ENCODE measurements at places on chromosomes 7 and 10. TPM values are rescaled to one million over a fixed set of nuclear protein-coding genes. Genes with fewer than 3 reads are reported as not detected.

The HMX3 gene
- not detected for total RNA-seq

The CASTOR2 gene
- total RNA-seq: 46.2 TPM

The GPRIN2 gene
- not detected for total RNA-seq

DNA sequence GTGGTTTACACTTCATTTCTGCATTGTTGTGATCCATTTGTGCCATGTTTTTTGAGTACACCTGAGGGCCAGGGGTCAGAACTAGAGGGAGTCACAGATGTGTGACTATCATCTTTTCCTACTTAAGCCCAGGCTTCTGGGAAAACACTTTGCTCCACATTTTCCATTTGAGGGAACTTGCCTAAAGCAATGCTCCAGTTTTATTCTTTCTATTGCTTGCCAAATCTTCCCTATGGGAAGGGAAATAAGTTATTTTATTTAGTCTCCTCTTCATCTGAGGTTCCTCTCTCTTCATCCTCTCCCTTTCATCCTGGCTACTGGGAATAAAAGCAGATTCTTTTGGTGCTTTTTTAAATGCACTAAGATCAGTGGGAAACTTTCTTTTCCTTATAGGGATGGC, 179.9 kb upstream of the PRSS58 start:
- H3K27ac ChIP-seq: no peak overlapping the region
- no peak overlapping the region for H3K4me3 ChIP-seq
- H3K27me3 ChIP-seq: no peaks in the 10 kb centered on the region
- no peak for DNase-seq
- H3K36me3 ChIP-seq: no peaks in the 10 kb centered on the region

DNA sequence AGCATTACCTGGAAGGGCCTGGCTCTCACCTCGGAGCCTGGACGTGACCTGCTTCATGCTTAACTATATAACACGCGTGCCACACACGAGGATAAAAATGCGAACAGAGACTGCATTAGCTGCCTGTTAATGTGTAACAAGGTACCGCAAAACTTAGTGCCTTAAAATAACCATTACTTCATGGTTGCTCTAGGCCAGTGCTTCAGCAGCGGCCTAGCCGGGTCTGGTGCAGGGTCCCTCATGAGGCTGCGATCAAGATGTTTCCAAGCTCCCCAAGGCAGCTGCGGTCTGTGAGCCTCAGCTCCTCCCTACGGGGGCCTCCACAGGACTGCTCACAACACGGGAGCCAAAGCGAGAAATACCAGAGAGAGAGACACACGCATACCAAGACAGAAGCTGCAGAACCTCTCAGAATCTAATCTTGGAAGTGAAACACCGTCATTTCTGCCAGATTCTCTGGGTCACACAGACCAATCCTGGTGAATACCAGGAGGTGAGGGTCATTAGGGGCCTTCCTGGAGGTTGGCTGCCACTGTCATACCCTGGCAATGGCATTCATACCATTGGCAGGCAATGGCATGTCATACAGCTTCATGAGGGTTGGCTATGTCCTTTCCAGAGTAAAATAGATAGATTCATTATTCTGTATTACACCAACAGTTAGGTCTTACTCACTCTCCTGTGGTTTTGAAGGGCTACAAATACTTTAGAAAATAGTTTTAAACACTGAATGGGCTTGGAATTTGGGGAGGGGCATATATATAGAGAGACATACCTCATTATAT, 94.5 kb downstream of the HIPK2 start:
- H3K27me3 ChIP-seq: no peaks in the 10 kb centered on the region
- peaks cover 68% of the 10 kb centered on the region for H3K4me1 ChIP-seq
- H3K27ac ChIP-seq: peak overlapping the region; percentile 79
- H3K4me3 ChIP-seq: no peak overlapping the region
- H3K36me3 ChIP-seq: peaks cover 9% of the 10 kb centered on the region

DNA sequence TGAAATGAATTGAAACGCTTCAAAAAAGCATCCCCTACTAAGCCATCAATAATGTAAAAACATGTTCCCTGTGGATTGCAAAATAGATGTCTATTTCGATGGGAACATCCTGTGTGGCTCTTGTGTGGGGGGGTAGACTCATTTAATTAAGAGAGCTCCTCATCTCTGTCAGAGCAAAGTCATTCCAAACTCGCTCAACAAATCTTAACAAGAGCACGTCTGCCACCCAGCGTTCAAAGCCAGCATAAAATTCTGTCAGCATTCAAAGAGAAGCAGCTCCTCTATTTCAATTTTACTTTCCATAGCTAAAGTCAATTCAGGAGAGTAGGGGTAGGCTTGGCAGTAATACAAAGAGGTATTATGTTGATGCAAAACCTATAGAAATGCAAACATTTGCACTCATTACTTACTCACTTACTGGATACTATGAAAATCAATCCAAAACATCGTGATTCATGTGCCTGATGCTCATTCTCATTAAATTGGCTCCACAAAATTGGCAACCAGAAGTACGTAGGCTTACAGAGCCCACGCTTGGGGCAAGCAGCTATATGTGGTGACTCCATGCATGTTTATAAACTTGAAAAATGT, 114.9 kb downstream of the IPMK start:
- H3K27me3 ChIP-seq: no peaks in the 10 kb centered on the region
- peak; percentile 18 for DNase-seq
- H3K4me1 ChIP-seq: peaks cover 7% of the 10 kb centered on the region
- no peak overlapping the region for H3K4me3 ChIP-seq
- no peaks in the 10 kb centered on the region for H3K36me3 ChIP-seq
- no peak overlapping the region for H3K27ac ChIP-seq

GRCh38 chr7:143884969-143885559, 16.9 kb downstream of the TCAF1 start:
- no peaks in the 10 kb centered on the region for H3K4me1 ChIP-seq
- H3K36me3 ChIP-seq: no peaks in the 10 kb centered on the region
- H3K4me3 ChIP-seq: peak overlapping the region; percentile 37
- no peaks in the 10 kb centered on the region for H3K27me3 ChIP-seq
